ENCODE measurements at places on chromosomes 16 and 17. TPM values are rescaled to one million over a fixed set of nuclear protein-coding genes. Genes with fewer than 3 reads are reported as not detected.

DNA sequence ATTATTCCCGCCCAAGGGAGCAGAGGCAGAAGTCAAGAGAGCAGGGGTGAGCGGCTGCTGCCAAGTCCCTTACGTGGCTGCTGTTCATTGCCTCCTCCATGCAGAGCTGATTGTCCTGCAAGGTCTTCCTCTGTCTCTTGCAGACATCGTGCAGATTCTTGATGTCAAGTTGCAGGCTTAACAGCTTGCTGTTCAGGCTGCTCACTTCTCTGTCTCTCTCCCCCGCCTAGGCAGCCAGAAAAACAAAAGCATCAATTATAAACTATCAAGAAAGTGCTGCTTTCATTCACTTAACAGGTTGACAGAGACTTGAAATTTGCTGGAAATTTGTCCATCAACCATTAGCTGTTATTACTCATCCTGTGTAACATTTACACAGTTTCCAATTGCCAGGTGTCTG lies 7.3 kb downstream of the PMFBP1 start:
- no peaks in the 10 kb centered on the region for H3K36me3 ChIP-seq
- no peak overlapping the region for H3K27ac ChIP-seq
- no peaks in the 10 kb centered on the region for H3K4me1 ChIP-seq
- H3K4me3 ChIP-seq = no peak overlapping the region

DNA sequence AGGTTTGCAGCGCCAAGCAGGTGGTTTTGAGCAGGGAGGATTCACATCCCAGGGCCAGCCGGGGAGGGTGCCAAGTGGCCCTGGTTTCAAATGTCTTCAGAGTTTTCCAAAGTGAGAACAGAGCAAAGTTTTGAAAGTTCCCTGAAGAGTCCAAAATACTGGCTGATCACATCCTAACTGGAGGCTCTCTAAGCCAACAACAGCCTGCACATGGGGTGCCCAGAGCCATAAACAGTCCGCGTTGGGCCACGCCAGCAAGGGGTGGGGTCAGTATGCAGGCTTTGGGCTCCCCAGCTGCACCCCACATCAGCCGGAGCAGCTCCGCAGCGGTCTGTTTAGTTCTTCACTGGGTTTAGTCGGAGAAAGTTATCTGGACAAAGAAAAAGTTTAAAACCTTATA lies 150.9 kb downstream of the C16orf95 start:
- no peak for DNase-seq
- H3K27ac ChIP-seq = no peak overlapping the region
- no peaks in the 10 kb centered on the region for H3K36me3 ChIP-seq
- H3K27me3 ChIP-seq = no peaks in the 10 kb centered on the region
- no peaks in the 10 kb centered on the region for H3K4me1 ChIP-seq
- no peak overlapping the region for H3K4me3 ChIP-seq

GRCh38 chr17:49035470-49036269 lies 38.5 kb downstream of the IGF2BP1 start:
- H3K27me3 ChIP-seq = no peaks in the 10 kb centered on the region
- peak overlapping the region; percentile 18 for H3K4me3 ChIP-seq
- no peaks in the 10 kb centered on the region for H3K4me1 ChIP-seq
- no peak overlapping the region for H3K27ac ChIP-seq

DNA sequence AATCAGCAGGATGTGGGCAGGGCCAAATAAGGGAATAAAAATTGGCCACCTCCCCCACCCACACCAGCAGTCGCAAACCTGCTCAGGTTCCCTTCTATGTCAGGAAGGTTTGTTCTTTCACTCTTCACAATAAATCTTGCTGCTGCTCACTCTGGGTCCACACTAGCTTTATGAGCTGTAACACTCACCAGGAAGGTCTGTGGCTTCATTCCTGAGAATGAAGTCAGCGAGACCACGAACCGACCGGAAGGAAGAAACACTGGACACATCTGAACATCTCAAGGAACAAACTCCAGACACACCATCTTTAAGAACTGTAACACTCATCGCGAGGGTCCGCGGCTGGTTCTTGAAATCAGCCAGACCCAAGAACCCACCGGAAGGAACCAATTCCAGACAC lies 115.5 kb upstream of the TBX2 start:
- peaks cover 8% of the 10 kb centered on the region for H3K4me1 ChIP-seq
- no peak for DNase-seq
- H3K4me3 ChIP-seq = no peak overlapping the region
- H3K27me3 ChIP-seq = no peaks in the 10 kb centered on the region
- H3K36me3 ChIP-seq = no peaks in the 10 kb centered on the region
- H3K27ac ChIP-seq = no peak overlapping the region

GRCh38 chr16:11499295-11500089 lies 87.2 kb downstream of the LITAF start:
- H3K4me3 ChIP-seq = no peak overlapping the region
- H3K4me1 ChIP-seq = peaks cover 20% of the 10 kb centered on the region
- H3K27me3 ChIP-seq = no peaks in the 10 kb centered on the region
- H3K36me3 ChIP-seq = no peaks in the 10 kb centered on the region
- no peak for DNase-seq
- H3K27ac ChIP-seq = no peak overlapping the region

DNA sequence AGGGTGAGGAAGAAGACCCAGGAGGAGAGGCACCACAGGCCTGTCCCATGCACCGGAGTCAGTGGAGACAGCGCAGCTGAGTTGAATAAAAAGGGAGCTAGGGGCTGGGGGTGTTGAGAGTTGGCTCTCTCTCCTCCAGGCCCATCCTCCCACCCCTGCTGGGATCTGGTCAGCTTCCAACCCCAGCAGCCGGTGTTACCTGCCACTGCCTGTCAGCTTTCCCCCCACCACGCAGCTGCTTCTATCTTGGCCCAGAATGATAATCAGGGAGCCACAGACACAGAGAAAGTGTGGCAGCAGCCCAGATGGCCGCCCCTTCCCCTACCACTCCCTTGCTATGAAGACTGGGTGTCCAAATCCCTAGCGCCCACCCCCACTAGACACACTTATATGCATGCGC lies 120.6 kb upstream of the RPL38 start:
- H3K4me3 ChIP-seq = no peak overlapping the region
- no peaks in the 10 kb centered on the region for H3K27me3 ChIP-seq
- DNase-seq = no peak
- no peaks in the 10 kb centered on the region for H3K36me3 ChIP-seq
- no peaks in the 10 kb centered on the region for H3K4me1 ChIP-seq

- no peak overlapping the region for H3K27ac ChIP-seq
- no peak overlapping the region for H3K4me3 ChIP-seq
- DNase-seq = no peak
- no peaks in the 10 kb centered on the region for H3K36me3 ChIP-seq
- no peaks in the 10 kb centered on the region for H3K4me1 ChIP-seq
- no peaks in the 10 kb centered on the region for H3K27me3 ChIP-seq
Measured at GRCh38 chr17:63096426-63096825, 130.4 kb downstream of the TANC2 start.

GRCh38 chr17:70378076-70378475 lies 208.7 kb downstream of the KCNJ2 start:
- no peaks in the 10 kb centered on the region for H3K27me3 ChIP-seq
- DNase-seq = no peak
- H3K36me3 ChIP-seq = no peaks in the 10 kb centered on the region
- no peaks in the 10 kb centered on the region for H3K4me1 ChIP-seq
- no peak overlapping the region for H3K27ac ChIP-seq

- DNase-seq = peak; percentile 63
- H3K27me3 ChIP-seq = no peaks in the 10 kb centered on the region
- H3K36me3 ChIP-seq = no peaks in the 10 kb centered on the region
- H3K4me3 ChIP-seq = peak overlapping the region; percentile 84
- peak overlapping the region; percentile 69 for H3K27ac ChIP-seq
Measured at GRCh38 chr17:8629371-8630226, 926 bp downstream of the MYH10 start.

DNA sequence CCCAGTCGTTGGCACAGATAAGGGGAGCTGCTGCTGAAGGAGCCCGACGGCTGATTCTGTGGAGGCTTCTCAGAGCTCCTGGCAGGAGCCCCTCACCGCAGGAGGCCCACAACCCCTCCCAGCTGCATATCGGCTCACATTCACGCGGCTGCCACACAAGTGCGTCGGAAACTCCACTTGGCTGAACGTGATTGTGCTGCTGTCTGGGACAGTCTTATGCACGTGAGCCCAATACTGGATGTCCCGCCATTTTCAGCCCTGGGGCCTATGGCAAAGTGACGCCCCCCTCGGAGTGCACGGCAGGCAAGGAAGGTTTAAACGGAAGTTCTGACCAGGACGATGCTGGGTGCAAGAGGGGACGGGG lies 8.7 kb upstream of the PITPNA start:
- no peak overlapping the region for H3K27ac ChIP-seq
- no peak for DNase-seq
- H3K4me3 ChIP-seq = no peak overlapping the region
- H3K27me3 ChIP-seq = no peaks in the 10 kb centered on the region

Gene ELMO3
- 1.1 TPM for total RNA-seq

Gene CDH16
- not detected for total RNA-seq

Measured in ovary (tissue), 10 donors.